ENCODE measurements at places on chromosomes 16 and 17.

- no peak for DNase-seq
These were observed 17.0 kb downstream of the N4BP1 start for GRCh38 chr16:48592839-48593429.

- no peak for DNase-seq
These were observed 364.4 kb downstream of the XYLT1 start for GRCh38 chr16:17106243-17106791.

DNA sequence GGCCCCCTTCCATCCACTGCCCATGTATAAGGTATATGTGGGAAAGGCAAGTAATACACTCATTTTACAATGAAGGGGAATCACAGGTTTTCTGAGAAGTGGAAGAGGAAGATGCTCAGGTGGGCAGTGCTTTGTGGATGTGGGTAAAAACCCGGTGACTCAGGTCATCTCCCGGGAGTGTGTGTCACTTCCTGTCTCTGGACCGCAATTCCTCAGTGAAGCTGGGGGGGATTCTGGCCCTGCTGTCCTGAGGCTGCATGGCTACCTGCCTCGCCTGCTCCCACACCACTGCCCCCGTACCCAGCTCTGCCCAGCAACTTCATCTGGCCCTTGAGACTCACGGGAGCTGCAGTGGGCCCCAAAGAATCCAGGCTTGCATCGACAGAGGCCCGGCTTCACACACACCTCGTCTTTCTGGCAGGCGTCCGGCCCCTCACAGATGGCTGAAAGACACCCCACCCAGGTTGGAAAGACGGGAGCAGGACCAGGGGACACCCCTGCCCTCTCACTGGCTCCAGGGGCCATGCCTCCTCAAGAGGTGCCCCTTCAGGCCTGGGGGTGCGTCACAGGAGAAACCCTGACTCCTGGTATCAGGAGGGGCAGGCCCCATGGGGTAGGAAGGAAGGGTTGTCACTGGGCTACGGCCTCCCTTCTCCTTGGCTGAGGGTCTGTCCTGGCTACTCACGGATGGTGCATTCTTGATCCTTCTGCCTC is 882 bp downstream of the SCARF1 start:
- DNase-seq = peak; percentile 53

DNA sequence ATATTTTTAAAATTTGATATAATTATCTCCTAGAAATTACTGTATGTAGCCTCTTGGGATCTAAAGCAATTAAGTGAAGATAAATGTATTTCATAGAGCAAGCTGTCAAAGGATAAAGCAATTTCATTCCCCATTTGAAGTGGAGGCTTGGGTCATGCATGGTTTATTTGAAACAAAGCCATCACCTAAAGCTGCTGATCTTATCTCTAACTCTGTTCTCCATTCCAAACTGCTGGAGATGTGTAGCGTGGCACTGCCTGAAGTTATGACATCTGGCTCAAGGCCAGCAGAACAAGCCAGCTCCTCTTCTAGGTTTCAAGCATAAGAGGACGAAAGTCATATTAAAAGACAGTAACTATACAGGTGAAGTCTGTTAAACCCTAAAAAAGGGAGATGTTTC is 83.9 kb downstream of the HIC1 start:
- DNase-seq = no peak

GRCh38 chr16:29926711-29927052 is 656 bp upstream of the KCTD13 start:
- DNase-seq = no peak

DNA sequence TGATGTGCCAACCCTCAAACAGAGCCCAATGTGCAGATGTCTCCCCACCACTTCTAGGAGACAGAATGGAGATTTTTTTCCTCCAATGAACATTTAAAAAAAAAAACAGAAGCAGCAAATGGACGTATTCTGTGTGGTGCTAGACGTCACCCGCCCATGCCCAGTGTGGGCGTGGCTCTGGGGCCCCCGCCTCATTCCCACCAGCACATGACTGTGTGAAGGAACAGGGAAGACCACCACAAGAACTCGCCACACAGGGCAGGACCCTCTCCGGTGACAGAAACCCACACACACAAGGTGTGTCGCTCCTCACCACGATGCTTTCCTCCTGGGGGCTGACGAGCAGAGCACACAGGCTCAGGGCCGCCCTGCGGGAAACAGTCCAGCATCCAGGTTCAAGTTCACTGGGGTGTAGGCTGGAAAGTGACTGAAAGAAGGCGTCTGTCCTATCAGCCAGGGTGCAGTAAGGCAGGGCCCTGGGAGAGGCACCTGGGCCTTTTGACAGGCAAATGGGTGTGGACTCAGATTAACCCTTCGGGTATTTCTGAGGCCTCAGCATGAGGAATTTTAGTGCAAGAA is 53.5 kb downstream of the KLHDC4 start:
- DNase-seq = no peak

GRCh38 chr17:75774991-75775668 is 9.5 kb upstream of the UNK start:
- DNase-seq = no peak

- DNase-seq = no peak
These were observed 355.3 kb downstream of the SOX9 start for GRCh38 chr17:72476134-72476533.

DNA sequence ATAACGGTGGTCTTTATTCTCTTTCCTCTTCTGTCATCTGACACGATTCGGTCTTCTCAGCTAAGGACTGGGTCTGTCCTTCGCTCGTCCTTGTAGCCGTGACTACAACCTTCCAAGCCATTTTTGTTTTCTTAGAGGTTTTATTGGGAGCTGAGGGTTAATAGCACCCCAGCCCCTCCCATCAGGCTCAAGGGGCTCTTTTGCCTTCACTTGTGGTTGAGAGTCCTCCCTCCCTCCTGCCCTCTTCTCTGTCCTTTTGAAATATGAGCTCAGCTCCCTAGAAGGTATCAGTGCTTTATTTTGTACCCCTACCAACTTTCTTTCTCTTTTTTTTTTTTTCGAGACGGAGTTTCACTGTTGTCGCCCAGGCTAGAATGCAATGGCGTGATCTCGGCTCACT is 24.7 kb downstream of the SOCS3 start:
- no peak for DNase-seq

DNA sequence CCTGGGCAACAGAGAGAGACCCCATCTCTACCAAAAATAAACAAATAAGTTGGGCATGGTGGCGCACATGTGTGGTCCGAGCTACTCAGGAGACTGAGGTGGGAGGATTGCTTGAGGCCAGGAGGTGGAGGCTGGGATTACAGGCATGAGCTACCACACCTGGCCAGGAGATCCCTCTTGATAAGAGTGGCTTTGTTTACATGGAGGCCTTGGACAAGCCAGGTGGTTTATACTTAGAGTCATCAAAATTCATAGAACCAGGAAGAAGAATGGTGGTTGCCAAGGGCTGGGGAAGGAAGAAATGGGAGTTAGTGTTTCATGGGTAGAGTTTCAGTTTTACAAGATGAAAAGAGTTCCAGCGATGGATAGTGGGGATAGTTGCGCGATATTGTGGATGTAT is 8.8 kb upstream of the ZFP1 start:
- no peak for DNase-seq

- DNase-seq = no peak
These were observed 123.8 kb upstream of the RPL38 start for GRCh38 chr17:74079537-74080300.

- no peak for DNase-seq
These were observed 1.6 kb downstream of the AHSP start for GRCh38 chr16:31529108-31529936.

DNA sequence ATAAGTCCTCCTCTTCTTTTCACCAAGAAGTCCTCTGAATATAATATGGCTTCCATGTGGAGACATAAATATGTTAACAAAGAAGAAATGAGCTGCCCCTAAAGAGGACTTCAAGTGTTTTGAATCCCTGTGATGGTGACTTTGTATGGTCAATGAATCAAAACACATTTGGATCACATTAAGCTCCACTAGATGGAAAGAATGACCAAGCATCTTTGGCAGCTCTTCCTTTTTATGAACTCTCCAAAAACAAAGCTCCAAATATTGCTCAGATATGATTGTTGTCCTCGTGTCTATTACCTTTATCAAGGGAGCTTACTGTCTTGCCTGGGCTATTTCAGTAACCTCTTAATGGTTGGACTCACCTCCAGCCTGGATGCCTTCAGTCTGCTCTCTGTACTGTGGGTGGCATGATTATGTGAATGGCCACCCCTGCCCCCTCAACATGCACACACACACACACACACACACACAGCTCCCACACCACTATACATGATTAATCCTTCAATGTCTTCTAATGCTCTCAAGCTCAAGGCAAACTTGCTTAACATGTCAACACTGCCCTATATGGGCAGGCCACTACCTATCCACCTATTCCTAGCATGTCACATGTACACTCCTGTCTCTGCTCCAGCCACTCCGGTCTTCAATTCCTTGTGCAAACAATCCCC is 346.6 kb upstream of the SALL1 start:
- no peak for DNase-seq

DNA sequence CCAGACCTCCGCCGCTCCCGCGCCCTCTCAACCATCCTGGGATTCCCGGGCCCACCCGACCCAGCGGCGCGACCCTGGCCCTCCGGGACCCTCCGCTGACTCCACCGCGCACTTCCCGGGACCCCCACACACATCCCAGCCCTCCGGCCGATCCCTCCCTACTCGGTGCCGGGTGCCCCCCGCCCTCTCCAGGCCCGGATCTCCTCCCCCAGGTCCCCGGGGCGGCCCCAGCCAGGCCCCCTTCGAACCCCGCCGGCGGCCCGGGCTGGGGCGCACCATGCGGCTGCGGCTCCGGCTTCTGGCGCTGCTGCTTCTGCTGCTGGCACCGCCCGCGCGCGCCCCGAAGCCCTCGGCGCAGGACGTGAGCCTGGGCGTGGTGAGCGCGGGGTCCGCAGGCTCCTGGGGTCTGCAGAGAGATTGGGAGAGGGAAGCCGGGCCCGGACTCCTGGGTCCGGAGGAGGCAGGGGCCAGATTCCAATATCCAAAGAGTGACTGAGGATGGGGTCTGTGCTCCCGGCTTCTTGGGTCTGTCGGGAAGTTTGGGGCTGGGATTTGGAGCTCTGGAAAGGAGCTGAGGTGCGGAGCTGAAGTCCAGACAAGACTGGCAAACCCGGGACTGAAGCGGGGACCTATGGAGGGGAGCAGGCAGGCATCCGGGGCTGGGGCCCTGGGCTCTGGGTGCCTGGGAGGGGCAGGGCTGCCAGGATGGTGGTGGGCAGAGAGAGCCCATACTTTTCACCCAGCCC is 453 bp downstream of the MMP25 start:
- DNase-seq = peak; percentile 53

DNA sequence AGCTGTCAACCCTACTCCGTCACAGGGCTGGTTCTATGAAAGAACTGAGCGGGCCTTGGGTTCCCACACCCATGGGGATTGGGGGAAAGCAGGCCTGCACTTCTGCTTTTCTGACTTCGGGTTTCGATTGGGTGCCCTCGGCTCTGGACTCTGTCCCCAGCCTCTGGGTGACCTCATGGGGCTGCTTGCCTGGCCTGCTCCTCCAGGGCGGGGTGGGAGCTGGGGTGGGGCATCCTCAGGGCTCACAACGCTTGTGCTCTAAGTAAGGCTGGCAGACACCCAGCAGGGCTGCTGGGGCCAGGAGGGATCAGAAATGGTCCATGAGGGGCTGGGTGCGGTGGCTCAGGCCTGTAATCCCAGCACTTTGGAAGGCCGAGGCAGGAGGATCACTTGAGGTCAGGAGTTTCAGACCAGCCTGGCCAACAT is 19.2 kb downstream of the ARHGAP27 start:
- DNase-seq = no peak

DNA sequence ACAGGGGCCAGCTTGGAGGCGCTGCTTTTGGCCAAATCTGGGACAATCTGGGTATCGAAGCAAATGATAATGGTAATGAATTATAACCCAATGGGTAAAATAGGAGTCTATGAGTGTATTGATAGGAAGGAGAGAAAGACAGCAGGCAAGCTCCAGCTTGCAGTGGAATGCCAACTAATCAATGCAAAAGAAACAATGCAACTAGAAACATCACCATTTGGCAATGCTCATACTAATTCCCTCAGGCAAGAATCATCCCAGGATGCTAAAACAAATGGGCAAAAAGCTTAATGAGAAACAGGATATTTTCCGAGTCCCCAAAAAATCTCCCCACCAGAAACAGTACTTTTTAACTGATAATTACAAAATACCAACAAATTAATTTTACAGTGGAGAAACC is 64.7 kb downstream of the ADCY9 start:
- DNase-seq = no peak

- peak; percentile 57 for DNase-seq
These were observed 37.6 kb downstream of the NOS2 start for GRCh38 chr17:27762527-27763305.

GRCh38 chr17:83068641-83069570 is 10.5 kb upstream of the METRNL start:
- DNase-seq = no peak

GRCh38 chr16:2359919-2360318 is 19.4 kb upstream of the ABCA3 start:
- no peak for DNase-seq

DNA sequence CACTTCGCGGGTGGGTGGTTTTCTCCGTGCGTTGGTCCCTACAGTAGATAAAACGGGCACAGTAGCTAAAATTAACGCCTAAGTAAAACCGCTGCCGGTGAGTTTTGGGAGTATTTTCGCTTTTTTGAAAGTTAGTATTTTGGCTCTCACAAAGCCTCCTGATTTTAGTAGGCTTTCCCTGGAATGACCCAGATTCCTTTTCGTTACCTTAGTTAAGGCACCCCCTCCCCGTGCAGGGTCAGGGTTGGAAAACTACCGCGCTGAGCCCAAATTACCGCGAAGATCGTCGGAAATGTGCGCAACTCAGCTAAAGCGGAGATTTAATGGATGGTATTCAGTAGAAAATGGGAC is 28.3 kb upstream of the ST6GALNAC1 start:
- DNase-seq = no peak

- DNase-seq = no peak
These were observed 53.1 kb downstream of the AIPL1 start for GRCh38 chr17:6381526-6382465.

Measured in activated naive CD4-positive, alpha-beta T cell treated with anti-CD3 and anti-CD28 coated beads, Interleukin-2, amount 10 ng/mL, durations not matched to agents 7 days and 5 days (primary cell).